Stomach (tissue), 19 donors: ENCODE measurements at places on chromosomes 2 and 18. TPM values are rescaled to one million over a fixed set of nuclear protein-coding genes. Genes with fewer than 3 reads are reported as not detected.

DNA sequence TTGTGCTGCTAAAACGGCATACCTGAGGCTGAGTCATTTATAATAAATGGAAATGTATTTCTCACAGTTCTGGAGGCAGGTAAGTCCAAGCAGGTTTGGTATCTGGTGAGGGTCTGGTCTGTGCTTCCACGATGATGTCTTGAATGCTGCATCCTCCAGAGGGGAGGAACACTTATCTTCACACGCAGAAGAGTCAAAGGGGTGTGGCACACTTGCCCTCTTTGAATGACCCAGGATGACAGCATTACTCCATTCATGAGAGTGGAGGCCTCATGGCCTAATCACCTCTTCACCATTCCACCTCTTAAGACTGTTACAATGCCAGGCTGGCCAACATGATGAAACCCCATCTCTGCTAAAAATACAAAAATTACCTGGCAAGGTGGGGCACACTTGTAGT lies 61.0 kb downstream of the NCAPH start:
- DNase-seq: no peak

DNA sequence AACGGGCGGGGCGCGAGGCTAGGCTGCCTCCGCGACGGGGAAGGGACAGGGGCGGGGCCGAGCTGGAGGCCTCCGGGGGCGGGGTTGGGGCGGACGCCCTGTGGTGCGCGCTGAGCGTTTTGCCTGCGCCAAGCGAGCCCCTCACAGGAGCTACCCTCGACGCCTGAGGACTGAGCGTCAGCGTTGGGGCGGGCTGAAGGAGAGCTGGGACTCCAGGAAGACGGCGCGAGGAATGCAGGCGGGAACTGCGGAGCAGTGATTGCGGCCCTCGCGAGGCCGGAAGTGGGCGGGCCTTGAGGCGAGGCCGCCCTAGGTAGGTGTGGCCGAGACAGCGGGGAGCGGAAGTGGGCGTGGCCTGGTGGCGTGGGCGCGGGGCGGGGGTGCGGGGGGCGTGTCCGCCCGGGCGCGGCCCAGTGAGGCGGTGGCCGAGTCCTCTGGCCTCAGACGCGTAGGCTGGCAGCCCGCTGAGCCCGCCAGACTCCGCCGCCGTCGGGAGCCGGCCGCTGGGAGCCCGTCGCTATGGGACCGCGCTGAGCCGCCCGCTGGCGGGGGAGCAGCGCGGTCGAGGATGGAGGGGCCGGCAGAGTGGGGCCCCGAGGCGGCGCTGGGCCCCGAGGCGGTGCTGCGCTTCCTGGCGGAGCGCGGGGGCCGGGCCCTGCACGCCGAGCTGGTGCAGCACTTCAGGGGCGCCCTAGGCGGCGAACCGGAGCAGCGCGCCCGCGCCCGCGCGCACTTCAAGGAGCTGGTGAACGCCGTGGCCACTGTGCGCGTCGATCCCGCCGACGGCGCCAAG lies at the start of the genes SEPTIN10 and SOWAHC:
Gene SEPTIN10 (minus strand): TSS at position 45 of the 793 bp plus-strand sequence. CDS start 139 bp downstream, outside the sequence.
Gene SOWAHC (plus strand): TSS at position 443 of the 793 bp plus-strand sequence. CDS start 126 bp downstream, at position 569.
- DNase-seq: peak; percentile 99

DNA sequence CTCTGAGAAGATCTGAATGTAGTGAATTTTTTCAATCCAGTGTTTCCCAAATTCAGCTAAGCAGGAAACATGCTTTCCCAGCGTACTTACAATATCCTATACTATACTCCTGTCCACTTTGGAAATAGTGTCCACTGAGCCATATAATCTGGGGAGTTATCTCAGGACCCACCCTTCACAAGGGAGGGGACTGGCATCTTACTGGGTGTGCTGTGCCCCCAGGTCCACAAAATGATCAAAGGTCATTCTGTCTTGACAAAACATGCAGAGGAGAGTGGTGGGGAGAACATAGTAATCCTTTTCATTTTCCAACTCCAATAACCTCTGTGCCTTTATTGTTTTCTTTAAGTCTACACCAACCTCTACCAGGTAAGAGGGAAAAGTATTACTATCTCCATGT lies 79.8 kb upstream of the DAPL1 start:
- no peak for DNase-seq

- no peak for DNase-seq
Observed at GRCh38 chr2:150859162-150859561, 371.7 kb upstream of the RND3 start.

The SERPINB10 gene
- total RNA-seq: not detected

- DNase-seq: no peak
Observed at GRCh38 chr2:195535911-195536522, 121.0 kb upstream of the SLC39A10 start.

DNA sequence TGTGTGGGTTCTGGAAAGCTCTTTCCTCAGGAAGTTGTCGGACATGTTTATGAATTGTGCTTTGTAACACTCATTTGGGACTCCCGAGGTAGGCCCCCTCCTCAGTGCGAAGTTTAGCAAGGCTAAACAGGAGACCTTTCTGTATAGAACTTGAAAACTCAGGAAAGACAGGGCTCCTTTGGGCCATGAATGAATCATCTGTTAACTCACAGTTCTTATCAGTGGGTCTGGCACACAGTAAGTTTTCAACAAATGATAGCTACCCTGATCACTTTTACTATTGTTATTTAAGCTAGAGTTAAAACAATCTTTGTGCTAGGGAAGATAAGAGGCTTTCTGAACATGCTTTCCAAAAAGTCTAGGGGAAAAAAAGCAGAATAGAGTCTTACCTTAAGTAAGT lies 430.5 kb upstream of the ETAA1 start:
- DNase-seq: no peak

DNA sequence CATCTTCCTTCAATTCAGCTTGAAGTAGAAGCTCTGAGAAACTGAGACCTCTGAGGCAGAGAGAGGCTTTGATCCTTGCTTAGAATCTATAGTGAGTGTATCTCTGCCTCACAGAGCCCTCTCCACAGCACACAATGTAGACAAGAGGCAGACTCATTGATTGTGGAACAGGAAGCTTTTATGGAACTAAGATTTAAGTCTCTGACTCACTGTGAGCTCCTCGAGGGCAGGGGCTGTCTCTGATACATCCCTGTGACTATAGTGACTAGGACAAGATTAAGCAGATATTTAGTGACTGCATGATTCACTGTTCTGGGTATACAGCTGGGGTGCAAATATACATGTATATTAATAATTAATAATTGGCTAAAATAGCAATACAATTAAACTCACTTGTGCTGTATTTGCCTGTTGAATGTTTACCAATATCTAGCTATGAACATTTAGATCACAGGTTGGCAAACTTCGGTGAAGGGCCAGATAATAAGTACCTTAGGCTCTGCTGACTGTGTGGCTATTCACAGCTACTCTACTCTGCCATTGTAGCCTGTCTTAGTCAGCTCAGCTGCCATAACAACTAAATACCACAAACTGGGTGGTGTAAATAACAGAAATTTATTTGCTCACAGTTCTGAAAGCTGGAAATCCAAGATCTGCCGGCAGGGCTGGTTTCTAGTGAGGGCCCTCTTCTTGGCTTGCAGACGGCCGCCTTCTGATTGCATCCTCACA lies 54.4 kb downstream of the ARHGEF4 start:
- DNase-seq: no peak

The PTH2R gene
- total RNA-seq: 0.55 TPM

DNA sequence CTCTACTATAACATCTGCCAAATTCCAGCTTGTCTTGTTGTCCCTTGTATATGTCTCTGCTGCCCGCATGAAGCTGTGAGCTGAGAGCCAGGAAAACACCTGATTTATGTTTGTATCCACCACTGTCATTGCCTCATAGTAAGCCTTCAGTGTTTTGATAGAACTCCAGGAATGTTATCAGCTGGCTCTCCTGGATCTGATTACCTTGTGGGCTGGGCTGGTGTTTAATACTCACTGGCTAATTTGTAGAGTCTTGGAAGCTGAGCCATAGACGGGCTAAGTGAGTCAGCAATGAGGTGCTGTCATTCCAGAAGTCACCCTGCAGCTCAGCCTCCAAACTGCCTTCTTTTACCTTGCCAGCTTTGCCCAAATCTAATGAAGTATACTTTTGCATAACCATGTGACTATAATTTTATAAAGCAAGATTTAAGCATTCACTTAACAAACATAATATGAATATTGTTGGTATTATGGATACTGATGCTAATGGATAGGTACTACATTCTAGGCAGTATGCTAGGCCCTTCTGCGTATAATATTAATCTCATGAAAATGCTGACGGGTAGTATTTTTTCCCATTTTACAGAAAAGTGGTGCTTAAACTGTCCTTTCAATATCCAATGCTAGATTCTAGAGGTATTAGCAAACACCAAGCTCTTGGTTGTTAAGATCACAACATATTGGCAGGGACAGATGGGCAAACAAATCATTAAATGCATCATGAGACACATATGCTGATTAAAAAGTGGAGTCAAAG lies 62.7 kb upstream of the GATA6 start:
- peak; percentile 60 for DNase-seq

- no peak for DNase-seq
Observed at GRCh38 chr2:25895610-25896009, 17.3 kb upstream of the ASXL2 start.

GRCh38 chr2:46499392-46499785 lies 20.0 kb downstream of the TMEM247 start:
- no peak for DNase-seq

GRCh38 chr2:133657591-133657990 lies 89.3 kb upstream of the NCKAP5 start:
- DNase-seq: no peak

The LOXHD1 gene
- not detected for total RNA-seq

The MEP1B gene
- 1.1 TPM for total RNA-seq
